ENCODE measurements at places on chromosomes 3 and 15.

DNA sequence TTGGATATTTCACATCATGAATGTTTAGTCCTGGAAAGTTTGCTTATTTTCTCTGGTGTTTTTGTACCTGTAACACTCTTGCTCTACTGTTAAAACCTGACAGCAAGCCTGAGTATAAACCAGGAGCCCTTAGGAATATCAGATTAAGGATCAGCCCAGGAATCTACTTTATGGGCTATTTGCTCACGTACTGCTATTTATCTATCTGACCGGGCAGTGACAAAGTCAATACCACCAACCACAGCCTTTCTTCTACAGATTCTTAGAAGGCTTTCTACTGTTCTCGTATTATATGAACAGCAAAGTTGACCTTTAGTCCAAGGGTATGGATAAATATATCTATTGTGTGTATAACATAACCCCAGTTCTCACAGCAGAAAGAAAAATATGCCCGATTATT is 521.2 kb downstream of the RBMS3 start:
- no peak for DNase-seq

- DNase-seq: no peak
Measured at GRCh38 chr3:11591391-11592282, 52.1 kb downstream of the VGLL4 start.

DNA sequence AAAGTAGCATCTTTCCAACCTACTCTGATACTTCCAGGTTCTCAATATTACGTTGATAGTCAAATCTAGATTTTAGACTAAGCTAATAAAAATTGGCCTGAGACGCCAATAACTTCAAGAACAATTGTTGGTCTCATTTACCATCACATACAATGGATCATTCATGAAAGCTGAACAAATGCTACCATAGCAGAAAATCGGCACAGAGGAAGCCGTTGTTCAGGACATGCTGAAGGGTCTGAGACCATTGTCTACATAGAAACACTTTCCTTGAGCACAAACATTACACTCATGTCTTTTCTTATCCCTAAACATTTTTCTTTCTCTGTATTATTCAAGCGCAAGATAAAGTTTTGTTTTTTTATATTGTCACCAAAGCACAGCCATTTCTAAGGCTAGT is 37.2 kb upstream of the FHIT start:
- no peak for DNase-seq

DNA sequence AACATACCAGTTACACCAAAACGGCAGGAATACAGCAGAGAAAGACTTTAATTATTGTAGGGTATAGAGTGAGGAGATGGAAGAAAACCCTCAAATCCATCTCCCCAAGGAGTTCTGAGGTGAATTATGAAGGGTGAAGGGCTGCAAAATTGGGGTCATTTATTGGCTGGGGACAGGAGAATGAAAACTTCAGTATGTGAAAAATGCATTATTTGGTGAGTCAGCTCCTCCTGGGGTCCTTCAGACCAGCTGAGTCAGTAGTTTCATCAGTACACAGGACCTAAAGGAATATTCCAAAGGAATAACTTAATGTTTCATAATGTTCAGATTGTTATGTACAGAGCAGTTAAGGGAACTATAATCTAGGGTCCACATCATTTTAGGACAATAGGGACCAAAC is 566.0 kb downstream of the GBE1 start:
- DNase-seq: no peak

- DNase-seq: no peak
Measured at GRCh38 chr3:139774560-139775302, 97.0 kb upstream of the NMNAT3 start.

DNA sequence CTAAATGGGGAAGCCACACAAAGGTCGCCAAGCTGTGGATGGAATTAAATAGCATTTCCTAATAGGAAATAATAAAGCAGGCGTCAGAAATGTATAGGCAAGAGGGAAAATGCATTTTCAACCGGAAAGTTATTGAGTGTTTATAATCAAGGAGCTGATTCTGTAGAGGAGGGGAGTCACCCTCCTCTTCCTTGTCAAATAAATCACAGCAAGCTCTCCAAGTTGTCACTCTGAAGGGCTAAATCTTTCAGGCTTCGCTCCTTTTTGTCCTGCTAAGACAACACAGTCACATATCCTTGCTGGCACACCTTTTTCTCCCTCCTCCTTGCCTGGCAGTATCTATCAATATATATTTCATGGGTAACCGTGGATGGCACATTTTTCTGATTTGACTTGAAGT is 338.4 kb downstream of the SATB1 start:
- DNase-seq: no peak

DNA sequence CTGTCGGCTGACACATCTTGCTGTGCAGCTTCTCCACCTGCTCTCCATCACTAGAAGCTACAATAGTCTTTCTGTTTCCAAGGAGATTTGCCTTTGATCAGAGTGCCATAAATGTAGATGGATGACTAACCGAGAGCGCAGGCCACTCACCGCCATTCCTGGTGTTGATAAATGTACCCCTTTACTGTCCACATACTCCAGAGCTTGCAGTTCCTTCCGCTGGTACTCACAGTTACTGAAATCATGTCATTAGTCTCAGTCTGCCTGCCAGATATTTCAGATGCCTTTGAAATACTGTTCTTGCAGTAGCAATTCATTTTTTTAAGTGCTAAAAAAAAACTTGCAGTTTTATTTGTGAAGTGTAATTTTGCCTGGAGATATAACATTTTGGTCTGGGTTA is 72.3 kb downstream of the BLM start:
- no peak for DNase-seq

DNA sequence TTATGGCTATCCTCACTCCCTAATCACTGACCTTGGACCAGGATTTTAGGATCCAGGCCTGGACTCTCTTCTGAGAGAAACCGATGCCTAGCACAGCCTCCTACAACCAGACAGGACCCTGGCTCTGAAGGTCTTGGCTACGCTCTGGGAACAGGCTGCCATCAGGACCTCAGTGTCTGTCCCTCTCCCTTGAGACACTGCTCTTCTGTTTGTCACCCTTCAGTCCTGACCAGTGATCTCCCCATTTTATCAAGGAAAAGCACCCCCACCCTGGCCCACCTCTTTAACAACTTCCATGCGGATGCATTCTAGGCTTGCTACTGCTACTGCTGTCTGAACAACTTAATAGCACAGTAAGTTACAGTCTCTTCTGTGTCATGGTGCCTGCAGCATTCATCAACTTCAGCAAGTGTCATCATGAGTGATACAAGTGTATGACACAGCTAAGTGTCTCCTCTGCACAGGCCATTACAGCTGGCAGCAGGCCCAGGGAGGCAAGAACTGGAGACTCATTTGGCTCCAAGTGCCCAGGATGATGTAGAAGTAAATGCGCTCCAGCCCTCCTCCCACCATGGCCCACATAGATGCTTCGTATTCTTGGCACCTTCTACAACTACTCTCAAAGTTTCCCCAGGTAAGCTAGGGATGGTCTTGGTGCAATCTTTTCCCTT is 302.4 kb downstream of the EPHB1 start:
- DNase-seq: no peak

- DNase-seq: no peak
Measured at GRCh38 chr3:157906627-157907026, 199.6 kb downstream of the SHOX2 start.

- no peak for DNase-seq
Measured at GRCh38 chr3:135513106-135514059, 452.1 kb upstream of the PPP2R3A start.

DNA sequence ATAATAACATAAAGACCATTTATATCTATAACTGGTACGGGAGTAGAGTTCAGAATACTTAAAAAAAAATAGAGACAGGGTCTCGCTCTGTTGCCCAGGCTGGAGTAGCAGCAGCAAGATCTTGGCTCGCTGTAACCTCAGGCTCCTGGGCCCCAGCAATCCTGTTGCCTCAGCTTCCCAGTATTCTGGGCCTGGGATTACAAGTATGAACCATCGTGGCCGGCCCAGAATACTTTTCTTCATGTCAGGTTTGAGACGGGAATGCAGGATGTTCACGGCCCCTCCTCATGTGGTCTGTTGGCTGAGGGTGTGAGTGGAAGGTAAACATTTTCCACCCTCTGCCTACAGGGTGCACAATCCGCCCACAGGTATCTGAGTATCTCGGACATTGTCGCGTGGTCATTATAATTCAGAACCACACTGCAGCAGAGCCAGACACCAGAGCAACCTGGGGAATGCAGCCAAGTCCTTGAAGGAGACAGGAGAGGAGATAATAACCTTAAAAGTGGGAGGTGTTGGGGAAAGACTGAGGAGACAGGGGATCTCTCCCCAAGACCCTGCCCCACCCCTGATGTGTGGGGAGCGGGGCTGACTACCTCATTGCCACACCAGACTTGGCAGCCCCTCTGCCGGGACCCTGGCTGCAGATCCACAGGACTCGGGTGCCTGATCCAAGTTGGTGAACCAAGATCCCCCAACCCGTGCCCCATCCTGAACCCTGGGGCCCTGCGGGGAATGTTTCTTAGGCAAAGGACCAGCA is 106.8 kb downstream of the ADCY5 start:
- DNase-seq: no peak

GRCh38 chr3:65196663-65197062 is 508.9 kb upstream of the ADAMTS9 start:
- DNase-seq: no peak

DNA sequence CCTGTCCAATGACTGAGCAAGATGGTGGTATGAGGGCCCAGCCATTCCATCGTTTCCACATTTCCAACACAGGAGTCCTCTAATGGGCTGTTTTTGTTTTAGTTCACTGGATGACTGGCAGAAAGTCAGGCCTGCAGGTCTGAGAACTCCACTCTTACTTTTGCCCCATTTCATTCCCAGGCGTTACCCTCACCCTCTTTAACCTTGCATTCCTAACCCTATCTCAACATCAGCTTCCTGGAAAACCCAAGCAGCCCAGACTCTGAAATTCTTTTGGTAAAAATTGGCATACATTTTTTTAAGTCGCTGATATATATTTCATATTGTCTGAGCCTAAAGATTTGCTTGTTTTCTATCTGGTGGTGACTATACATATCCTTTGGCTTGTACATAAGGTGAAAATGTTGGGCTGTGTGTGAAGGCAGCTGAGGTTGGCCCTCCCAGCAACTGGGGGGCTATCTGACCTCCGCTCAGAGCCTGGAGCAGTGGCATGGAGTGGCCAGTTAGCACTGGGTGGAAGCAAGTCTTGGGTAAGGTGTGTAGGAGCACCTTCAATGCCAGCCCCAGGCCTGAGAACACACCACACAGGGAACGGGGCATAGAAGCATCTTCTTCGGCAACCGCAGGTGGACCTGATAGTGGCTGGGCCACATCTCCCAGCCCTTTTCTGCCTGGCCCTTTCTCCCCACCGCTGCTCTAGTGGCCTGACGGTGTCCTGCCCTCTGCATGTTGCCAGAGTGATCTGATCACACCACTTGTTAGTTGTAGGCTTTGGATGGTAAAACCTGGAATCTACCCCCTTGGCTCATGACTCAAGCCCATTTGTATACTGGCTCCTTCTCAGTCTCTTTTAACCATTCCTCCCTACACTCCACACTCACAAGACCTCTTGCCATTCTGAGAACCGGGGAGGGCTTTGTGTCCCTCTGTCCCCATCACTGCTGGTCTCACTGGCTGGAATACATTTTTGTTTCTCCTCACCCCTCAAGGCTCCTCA is 50.0 kb downstream of the AMOTL2 start:
- no peak for DNase-seq

GRCh38 chr15:70327856-70328678 is 230.3 kb upstream of the TLE3 start:
- no peak for DNase-seq

- DNase-seq: no peak
Measured at GRCh38 chr15:42118650-42119445, 24.5 kb upstream of the PLA2G4D start.

DNA sequence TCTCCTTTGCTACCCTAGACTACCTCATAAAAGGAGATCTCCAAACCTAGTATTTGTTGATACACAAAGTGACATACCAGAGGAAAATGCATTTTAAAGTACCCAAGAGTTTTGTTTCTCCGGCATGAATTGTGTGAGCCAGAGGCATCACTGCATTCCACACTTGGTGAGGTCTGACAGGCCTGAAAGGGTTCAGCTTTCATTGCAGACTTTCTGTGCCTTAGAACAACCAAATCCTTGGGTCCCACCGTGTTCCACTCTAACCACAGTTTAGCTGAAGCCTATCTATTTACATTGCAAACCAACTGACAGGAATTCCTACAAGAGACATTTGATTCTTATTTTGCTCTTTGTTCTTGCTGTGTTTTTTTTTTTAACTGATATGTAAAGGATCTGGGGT is 21.0 kb upstream of the EID1 start:
- no peak for DNase-seq

- no peak for DNase-seq
Measured at GRCh38 chr3:129609591-129610182, 3.2 kb upstream of the PLXND1 start.

DNA sequence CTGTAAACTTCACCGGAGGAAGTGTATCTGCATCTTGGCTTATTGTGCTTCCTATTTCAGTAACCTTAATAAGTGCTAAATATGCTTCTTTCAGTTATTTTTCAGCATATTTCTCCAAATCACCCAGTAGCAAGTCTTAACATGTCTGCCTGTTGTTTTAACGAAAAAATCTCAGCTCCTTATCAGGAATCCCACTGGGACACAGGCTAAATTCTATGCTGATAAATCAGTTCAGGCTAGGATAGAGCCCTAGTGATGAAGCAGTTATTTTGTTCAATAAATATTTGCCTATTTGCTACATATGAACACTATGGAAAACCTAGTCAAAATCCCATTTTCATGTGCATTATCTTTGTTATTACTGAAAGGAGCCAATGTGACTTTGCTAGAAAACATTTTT is 8.2 kb upstream of the MITF start:
- no peak for DNase-seq

GRCh38 chr15:65096481-65097385 is 18.3 kb downstream of the UBAP1L start:
- DNase-seq: no peak

DNA sequence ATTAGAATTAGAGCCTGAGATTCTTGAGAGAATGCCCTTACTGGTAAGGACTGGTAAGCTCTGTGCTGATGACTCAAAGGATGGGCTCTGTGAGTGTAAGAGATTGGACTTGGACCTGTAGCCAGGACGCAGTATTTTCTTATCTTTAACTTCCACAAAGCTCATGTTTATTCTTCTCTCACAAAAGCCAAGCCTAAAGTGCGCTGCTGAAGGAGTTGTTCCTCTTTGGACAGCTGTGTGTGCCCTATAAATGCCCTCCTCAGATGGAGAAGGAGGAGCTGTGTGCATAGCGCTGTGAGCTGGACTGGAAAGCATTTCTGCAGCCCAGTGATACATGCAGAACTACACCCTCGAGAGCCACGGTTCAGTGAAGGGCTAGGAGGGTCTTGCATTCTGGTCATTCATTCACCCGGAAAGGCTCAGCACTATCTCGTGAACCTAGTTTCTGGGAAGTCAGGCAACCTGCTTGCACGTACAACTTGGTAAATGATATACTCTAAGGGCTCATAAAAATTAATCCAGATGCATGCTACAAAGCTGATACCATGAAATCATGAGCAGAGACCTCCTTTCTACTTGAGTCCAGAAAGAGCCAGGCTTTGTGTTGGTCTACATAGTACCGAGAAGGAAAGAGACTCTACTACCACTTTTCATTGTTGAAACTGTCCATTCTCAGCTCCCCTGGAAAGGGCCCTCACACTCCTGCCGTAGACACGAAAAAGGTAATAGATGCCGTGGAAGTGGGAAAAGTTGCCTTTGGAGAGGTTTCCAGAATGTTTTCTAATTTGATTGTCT is 103.0 kb upstream of the TBL1XR1 start:
- no peak for DNase-seq

- DNase-seq: no peak
Measured at GRCh38 chr15:33639456-33639855, 328.7 kb downstream of the RYR3 start.

- no peak for DNase-seq
Measured at GRCh38 chr15:70566047-70566835, 197.1 kb downstream of the UACA start.

Data from stimulated activated CD4-positive, alpha-beta T cell treated with anti-CD3 and anti-CD28 coated beads, Interleukin-4, amount 100 ng/mL, for 24 hours (primary cell).